ENCODE measurements at places on chromosomes 5 and 9.

GRCh38 chr5:137595396-137596079, 96.4 kb upstream of the SPOCK1 start:
- no peak for DNase-seq

DNA sequence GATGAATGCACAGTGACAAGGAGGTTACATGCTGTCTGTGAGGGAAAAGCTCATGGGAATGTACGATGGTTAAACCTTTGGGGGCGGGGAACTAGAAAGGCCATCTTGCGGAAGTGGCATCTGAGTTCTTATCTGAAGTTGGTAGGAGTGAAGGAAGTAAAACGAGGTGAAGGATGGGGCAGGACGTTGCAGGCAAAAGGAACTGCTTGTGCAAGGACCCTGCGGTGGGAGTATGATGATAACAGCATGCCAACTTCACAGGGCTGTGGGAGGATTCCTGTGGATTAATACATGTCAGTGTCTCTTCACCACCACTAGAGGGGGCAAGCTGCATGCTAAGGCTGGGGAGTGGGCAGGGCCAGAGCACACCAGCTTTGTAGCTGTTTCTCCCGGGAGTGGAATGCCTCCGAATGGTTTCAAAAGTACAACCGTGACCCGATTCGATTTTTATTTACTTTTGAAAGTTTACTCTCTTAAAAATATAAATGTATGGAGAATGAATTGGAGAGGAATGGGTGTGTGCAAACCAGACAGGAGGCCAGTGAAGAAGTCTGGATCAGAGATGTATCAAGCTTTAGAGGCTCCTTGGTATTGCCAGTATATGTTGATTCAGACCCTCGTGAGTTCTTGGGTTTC, 62.5 kb downstream of the CYFIP2 start:
- DNase-seq, result peak; percentile 39

DNA sequence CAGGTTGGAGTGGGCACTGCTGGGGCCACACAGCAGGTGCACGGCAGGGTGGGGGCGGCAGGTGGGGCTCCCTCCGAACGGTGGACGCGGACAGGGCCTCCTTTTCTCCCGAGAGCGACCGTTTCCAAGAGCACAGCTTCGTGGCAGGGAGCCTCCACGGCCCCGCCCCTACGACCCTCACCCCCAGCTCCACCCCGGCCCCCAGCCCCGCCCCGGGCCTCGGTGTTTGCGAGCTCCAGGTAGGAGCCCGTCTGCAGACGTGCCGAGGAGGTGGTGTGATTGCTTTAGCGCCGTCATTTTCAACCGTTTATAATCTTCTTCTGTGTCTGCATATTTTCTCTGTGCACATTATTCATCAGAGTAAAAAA, 8.8 kb downstream of the GRIN1 start:
- DNase-seq, result no peak

DNA sequence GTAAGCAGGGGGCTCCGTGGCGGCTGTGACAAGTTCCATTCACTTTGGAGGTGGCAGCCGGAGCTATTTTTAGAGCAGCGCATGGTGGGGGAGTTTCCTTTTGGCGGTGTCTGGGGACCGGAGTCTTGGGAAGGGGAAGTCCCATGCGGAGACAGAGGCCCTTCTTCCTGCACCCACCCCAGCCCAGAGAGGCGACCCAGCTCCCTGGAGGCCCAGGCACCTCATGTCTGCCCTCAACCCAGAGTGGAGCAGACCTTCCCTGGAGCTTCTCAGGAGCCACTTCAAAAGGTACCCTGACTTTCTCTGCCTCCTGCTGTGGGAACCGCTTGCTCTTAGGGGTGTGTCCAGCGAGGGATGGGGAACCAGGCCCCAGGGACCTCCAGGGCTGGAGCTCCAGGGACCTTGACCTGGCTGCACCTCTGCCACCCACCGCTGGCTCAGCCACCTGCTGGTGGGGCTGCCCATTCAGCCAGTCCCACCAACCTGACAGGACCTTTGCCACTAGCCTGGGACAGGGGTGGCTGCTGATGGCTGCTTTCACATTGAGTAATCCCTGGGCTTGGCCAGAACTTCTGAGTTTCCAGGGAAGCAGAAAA, 34.1 kb downstream of the NEK6 start:
- no peak for DNase-seq

DNA sequence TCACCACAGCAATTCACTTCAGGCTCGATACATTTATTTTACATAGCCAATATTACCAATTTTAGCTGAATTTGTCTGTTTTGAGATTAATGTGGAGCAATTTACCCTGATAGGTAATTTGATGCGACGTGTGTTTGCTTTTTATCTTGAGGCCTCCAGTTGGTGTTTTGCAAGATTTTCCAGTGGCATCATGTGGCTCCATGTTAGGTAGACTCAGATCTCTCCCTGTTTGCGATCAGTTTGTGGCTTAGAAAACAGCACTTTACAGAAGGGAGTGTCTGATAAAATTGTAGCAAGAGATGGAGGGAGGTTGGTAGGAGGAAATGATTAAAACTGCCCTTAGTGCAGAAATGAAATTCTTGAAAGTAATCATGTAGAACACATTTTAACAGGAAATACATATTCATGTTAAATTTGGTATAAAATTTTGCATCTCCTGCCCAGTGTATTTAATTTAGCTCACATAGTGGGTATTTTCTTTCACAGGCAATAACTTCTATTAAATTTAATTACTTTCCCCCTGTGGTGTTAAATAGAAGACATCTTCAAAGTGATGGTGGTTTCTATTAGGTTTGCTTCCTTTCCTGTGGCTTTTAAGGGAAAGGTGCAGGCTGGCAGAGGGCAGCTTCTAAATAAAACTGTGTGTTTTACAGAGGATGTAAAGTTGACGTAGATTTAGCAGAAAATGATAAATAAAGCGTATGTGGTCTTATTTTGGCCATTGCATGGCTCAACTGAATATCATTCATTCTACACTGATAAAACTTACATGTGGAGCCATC, 135.8 kb downstream of the KDM4C start:
- DNase-seq, result no peak

DNA sequence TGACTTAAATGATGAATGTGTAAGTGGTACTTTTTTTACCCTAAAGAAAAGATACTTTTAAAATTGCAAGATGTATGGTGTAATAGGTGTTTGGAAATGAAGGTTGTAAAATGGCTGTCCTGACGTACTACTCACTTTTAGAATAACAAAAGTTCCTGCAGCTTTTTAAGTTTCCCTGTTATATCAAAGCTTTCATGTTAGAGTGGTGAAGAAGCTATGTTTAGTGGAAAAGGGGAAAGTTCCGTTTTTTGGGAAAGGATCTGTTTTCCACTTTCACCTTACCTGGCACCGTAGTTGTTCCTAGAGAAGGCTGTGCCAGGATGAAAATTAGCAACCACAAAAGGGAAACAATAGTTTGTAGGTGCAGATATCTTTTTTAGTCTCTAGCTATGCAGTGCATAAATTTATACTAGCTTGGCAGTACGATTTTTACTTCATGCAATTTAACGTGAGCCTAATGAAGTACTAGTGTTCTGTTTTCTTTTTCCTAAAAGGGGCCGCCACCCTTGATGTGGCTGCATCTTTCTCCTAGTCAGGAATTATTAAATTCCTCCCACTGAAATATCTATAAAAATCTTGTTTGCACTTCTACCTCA, 1.3 kb downstream of the TNPO1 start:
- no peak for DNase-seq

- DNase-seq, result no peak
These were observed 844.8 kb downstream of the CDH9 start for GRCh38 chr5:26193626-26194025.

- no peak for DNase-seq
These were observed 11.0 kb upstream of the TNFSF8 start for GRCh38 chr9:114941376-114941775.

- no peak for DNase-seq
These were observed 23.5 kb downstream of the HNRNPH1 start for GRCh38 chr5:179599973-179600372.

GRCh38 chr5:93850311-93850710, 108.9 kb upstream of the POU5F2 start:
- DNase-seq, result no peak

- no peak for DNase-seq
These were observed 241.7 kb downstream of the EBF1 start for GRCh38 chr5:158857976-158858375.

DNA sequence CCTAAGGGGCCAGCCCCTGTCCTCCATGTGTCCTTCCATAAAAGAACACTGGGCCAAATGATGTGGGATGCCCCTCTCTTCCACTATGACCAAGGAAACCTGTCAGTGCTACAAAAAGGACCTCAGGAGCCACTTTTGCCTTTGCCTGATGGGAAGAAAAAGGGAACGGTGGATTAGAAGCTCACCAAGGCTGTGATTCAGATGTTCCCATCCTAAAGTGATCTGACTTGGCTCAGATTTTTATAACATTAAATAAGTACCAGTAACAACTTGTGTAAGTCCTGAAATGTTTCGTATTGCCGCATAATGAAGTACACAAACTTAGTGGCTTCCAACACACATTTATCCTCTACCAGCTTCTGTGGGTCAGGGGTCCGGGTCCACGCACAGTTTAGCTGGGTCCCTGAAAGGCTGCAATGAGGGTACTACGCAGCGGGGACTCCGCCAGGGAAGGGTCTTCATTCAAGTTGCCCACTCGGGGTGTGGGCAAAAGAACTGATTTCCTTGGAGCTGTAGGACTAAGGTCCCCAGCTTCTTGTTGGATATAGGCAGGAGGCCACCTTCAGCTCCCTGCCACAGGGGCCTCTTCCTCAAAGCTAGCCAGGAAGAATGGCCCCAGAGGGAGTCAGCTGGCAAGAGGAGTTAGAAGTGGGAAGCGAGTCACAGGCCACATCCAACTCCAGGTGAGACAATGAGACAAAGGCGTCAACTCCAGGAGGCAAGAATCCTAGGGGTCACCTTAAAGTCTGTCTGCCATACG, 60.4 kb downstream of the RAPGEF1 start:
- DNase-seq, result no peak

DNA sequence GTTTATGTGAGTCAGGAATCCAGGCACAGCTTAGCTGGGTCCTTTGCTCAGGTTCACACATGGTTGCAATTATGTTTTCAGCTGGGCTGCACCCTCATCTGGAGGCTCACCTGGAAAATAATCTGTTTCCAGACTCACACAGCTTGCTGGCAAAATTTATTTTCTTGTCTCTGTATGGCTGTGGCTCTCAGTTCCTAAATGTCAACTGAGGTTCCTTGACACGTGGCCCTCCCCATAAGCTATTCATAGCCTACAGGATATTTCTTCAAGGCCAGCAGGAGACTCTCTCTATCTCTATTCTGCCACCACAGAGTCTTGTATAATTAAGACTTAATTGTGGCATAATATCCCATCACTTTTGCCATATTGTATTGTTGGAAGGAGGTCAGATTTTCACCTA, 732.0 kb downstream of the CDH18 start:
- no peak for DNase-seq

GRCh38 chr5:170297589-170298462, at the start of gene LCP2:
Gene LCP2, minus strand, starts transcription at chr5:170297777. Its CDS starts 166 bp downstream, at chr5:170297611.
- DNase-seq, result no peak

DNA sequence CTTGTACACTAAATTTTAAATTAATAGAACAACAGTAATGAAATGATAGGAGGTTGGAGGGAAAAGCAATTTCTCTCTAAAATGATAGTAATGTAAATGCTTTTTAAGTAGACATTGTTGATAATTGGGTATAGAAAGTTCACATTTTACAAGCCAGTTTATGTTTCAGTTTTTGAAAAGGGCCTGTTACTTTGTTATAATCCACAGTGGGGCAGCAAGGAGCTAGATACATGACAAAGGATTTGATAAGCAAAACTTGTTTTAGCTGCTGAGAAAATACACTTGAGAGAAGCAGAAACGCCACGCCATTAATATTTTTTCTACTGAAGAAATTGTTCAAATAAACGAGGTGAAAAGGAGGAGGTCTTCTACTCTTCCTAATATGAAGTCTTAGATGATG, 30.2 kb downstream of the SREK1 start:
- DNase-seq, result no peak

DNA sequence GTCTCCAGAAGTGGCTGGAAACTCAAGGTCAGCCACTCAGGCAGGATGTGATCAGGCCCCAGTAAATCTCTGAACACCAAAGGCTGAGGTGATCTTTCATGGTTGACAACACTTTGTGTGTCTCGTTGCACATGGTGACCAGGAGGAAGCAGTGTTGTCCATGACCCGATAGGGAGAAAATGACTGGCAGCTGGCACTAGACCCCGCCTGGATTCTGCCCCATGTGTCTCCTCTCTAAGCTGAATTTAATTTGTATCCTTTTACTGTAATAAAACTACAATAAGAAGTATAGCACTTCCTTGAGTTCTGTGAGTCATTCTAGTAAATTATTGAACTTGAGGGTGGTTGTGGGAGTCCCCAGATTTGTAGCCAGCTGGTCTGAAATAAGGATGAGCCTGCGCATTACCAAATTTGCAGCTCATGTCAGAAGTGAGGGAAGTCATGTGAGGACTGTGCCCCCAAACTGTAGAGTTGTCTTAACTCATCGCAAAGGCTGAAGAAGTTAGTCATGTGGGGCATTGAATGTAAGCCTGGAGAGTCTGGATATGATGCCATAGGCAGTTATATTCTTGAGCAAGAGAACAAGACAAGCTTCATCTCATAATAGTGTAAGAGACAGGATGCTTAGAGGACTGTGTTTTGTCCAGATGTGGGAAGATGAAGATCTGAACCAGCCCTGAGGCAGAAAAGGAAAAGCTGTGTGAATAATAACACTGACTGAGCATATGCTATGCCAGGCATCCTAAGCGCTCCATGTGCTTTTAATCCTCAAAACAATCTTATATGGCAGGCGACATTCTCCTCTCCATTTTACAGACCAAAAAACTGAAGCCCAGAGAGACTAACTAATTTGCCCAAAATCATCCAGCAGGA, 55.9 kb downstream of the TMEM215 start:
- DNase-seq, result no peak
